ENCODE measurements at places on chromosomes 16 and 17.

GRCh38 chr16:88854306-88855111 lies 2.2 kb downstream of the GALNS start:
- DNase-seq = no peak

- no peak for DNase-seq
Measured at GRCh38 chr16:61879-62281, 8.3 kb downstream of the SNRNP25 start.

- DNase-seq = no peak
Measured at GRCh38 chr17:44539673-44540072, 17.6 kb upstream of the FZD2 start.

DNA sequence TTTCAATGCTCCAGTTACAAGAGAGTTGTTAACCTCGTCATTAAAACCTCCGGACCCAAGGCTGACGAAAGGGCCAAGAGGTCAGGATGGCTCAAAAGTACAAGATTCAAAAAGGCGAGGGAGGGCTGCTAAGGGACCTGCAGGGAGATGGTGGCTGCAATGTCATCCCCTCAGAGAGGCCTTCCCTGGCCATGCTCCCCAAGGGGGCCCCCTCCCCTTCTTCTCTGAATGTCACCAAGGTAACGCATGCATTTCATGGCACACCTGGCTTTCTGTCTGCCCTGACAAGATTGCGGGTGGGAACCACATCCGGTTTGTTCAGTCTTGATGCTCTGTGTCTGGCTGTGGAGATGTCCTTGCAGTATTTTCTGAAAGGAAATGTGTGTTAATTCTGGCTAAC lies 89.9 kb downstream of the C16orf78 start:
- no peak for DNase-seq

- DNase-seq = no peak
Measured at GRCh38 chr16:70604407-70605282, 41.7 kb upstream of the IL34 start.

DNA sequence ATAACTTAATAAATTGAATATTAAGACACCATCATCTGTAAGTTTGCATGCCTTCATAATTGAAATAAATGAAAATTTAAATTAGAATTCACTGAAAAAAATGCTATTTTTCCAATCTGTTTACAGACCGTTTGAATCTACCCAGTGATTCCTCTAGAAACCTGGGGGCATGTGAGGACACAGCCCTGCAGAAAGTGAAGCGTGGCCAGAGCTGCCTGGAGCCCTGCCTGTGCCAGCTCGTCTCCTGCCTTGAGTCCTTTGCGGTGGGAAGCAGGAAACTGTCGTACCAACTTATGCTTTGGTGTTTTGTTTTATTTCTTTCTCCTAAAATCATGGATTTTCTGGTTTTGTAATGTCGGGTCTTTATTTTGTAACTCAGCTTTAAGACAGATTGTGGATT lies 67.8 kb upstream of the FA2H start:
- DNase-seq = no peak

GRCh38 chr17:38674014-38674748 lies 576 bp downstream of the EPOP start:
- no peak for DNase-seq

DNA sequence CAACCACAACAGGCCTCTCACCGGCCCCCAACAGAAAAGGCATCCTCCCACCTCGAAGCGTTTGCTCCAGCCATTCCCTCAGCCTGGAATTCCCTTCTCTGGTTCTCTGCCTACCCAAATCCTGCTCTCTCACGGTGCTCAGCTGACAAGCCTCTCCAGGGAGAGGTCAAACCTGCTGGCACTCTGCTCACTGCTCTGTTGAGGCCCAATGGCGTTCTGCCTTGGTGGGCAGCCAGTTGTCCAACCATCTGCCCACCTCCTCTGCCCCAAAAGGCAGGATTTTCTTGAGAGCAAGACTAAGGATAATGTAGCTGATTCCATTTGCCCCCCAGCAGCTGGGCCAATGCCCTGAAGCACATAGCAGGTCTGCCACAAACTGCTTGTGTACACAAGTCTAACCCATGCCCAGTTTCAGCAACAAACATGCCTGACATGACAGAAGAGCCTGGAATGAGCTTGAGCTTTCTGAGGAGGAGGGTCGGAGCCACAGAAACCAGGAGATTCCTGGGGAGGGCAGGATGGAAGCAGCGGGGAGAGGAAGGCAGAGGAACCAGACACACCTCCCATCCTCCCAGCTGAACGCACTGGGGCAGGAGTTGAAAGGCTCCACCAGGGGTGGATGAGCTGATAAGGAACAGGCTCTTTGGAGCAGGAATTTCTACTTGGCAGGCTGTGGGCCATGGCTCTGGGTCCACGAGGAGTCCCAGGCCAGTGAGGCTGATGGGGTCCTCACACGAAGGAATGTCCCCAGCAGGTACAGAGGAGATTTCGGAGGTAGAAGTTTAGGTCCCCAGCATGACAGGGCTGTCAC lies 23.9 kb downstream of the ARHGAP27 start:
- no peak for DNase-seq
